ENCODE measurements at places on chromosomes 11 and 22.

- no peak for DNase-seq
Observed at GRCh38 chr11:121365304-121365703, 72.7 kb downstream of the SC5D start.

- no peak for DNase-seq
Observed at GRCh38 chr11:2273771-2274170, 3.4 kb upstream of the ASCL2 start.

GRCh38 chr11:16016468-16016829 lies 339.9 kb downstream of the SOX6 start:
- DNase-seq, result no peak

- DNase-seq, result no peak
Observed at GRCh38 chr22:46803031-46803880, 40.8 kb downstream of the TBC1D22A start.

DNA sequence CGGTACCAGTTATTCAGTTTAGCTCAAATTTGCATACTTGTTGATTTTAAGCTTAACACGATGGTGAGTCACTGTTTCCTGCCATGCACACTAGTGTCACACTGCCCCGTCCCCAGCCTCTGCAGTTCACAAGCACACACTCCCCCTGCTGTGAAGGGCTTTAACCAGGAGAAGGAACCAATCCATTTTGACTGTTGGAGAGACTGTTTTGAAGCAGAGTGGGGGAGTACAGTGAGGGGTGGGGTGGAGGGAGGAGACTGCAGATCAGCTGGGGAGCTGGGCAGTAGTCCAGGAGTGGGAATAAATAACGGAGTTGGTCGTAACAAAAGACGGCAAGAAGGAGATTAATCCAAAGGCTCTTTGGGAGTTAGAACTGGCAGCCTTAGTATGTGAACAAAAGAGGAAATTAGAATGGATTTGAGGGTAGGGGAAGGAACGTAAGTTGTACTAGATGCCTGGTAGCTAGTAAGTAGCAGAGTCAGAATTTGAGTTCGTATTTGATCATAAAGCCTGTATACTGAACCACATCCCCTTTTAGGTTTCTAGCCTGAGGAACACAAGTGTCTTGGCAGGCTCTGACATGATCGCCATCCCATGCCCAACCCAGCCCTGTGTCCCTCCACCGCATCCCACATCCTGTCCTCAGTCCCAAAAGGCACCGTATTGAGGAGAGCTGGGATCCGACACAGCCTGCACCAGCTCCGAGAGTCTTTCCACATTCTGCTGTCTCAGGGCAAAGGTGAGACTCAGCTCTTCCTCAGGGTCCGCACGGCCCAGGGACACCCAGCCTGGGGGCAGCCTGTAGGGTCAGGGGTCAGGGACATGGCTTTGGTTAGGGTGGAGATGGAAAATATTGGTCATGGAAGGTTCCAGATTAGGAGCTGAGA lies 862 bp downstream of the TPP1 start:
- DNase-seq, result no peak

GRCh38 chr11:100066399-100066798 lies 620.7 kb upstream of the ARHGAP42 start:
- peak; percentile 82 for DNase-seq

- DNase-seq, result no peak
Observed at GRCh38 chr11:58659910-58660570, 37.6 kb downstream of the CNTF start.

DNA sequence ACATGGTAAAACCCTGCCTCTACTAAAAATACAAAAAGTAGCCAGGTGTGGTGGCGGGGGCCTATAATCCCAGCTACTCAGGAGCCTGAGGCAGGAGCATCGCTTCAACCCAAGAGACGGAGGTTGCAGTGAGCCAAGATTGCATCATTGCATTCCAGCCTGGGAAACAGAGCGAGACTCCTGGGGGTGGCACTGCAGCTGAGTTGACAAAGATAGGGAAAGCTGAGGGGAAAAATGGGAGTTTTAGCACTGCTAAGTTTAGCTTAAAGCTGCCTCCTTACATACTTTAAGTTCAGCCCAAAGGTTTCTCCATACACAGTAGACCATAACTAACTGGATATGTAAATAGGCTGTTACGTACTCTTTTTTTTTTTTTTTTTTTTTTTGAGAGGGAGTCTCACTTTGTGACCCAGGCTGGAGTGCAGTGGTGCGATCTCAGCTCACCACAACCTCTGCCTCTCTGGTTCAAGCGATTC lies 9.0 kb upstream of the USP28 start:
- DNase-seq, result no peak

DNA sequence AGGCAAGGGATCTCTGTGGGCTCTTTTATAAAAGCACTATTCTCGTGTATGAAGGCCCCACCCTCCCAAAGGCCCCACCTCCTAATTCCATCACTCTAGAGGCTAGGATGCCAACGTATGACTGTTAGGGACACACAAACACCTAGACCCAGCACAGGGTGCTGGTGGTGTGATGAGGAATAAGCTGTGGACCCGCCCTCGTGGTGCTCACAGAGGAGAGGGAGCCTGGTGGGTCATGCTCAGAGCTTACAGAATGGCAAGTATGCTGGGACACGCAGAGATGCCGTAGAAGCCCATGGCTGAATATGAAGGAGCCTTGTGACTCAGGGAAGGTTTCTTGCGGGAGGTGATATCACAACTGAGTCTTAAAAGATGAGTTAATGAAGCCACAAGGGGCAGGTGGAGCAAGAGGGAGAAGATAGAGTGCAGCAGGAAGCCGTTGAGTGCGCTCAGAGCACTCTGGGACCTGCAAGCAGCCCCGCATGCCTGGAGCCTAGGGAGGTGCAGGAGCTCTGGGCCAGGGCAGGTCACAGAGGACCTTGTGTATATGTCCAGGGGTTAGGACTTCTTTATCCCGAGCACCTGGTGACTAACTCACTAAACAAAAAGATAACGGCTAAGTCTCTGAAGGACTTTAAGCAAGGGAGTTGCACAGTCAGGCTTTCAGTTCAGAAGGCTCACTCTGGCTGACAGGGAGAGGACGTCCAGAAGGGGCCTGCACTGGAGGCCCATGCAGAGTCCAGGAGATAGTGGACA lies 160.9 kb downstream of the TRIM29 start:
- DNase-seq, result no peak

- DNase-seq, result no peak
Observed at GRCh38 chr11:35553831-35554230, 28.4 kb upstream of the PAMR1 start.

- DNase-seq, result no peak
Observed at GRCh38 chr11:102709201-102709945, 3.8 kb upstream of the MMP27 start.

- DNase-seq, result no peak
Observed at GRCh38 chr11:32080361-32080980, 10.4 kb upstream of the RCN1 start.

DNA sequence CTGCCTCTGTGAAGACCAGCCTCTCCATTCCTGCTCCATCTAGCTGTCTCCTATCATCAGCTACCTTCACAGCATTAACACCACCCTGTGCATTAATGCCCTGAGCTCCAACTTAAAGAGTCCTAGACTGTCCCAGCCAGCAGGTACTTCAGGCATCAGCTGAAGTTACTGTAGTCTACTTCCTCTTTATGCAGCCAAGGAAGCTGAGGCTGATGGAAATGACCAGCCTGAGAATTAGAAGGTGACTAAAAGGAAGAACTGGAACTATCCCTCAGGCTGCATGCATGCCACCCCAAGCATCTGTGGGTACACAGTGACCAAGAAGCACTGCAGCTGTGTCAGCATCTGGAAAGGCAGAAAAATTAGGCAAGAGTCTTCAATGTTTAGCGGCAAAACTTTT lies 28.2 kb downstream of the MS4A10 start:
- DNase-seq, result no peak

- DNase-seq, result no peak
Observed at GRCh38 chr11:85977751-85978160, 91.1 kb downstream of the PICALM start.

- no peak for DNase-seq
Observed at GRCh38 chr11:45104006-45104789, 42.2 kb upstream of the PRDM11 start.

DNA sequence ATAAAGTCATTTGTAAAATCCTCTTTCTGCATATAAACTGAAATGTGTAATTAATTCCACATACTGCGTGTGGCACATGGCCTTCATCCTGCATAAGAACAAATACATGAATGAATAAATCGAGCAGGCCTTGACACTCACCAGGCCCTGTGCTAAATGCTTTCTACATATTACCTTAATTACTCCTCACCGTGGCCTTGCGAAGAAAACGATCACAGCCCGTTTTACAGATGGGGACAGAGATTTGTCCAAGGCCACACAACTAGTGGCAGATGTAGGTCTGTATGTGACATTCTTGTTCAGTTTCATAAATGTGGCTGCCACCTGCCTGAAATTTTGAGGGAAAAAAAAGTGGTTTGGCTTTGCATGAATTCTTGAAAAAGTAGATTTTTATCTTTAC lies 5.8 kb upstream of the CCND1 start:
- no peak for DNase-seq

DNA sequence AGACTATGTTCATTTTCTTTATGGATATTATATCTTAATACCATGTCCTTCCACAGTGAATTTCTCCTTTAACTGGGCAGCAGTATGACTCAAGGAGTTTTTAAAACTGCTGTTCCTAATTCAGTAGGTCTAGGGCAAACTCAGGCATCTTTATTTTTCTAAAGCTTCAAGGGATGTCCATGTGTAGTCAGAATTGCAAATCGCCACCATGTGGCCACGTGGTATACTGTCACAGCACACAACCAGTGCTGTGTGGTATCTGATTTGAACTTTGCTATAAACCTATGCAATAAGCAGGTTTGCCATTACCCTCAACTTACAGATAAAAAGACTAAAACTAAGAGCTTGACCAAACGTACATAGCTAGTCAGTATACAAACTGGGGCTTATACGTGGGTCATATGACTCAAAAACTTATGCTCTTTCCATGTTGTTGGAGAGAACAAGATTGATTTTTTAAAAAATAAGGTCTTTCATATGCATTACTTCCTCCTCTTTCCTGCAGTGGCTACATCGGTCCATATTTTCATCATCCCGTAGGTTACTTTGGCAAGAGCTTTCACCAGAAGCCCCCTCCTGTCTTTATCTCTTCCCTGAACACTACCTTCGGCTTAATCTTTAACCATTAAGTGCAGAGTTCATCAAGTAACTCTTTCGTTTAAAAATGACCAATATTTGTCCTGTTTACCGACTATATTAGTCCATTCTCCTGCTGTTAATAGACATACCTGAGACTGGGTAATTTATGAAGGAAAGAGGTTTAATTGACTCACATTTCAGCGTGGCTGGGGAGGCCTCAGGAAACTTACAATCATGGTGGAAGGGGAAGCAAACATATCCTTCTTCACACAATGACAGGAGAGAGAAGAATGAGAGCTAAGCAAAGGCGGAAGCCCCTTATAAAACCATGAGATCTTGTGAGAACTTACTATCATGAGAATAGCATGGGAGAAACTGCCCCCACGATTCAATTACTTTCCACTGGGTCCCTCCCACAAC lies 8.0 kb upstream of the HTATIP2 start:
- no peak for DNase-seq

DNA sequence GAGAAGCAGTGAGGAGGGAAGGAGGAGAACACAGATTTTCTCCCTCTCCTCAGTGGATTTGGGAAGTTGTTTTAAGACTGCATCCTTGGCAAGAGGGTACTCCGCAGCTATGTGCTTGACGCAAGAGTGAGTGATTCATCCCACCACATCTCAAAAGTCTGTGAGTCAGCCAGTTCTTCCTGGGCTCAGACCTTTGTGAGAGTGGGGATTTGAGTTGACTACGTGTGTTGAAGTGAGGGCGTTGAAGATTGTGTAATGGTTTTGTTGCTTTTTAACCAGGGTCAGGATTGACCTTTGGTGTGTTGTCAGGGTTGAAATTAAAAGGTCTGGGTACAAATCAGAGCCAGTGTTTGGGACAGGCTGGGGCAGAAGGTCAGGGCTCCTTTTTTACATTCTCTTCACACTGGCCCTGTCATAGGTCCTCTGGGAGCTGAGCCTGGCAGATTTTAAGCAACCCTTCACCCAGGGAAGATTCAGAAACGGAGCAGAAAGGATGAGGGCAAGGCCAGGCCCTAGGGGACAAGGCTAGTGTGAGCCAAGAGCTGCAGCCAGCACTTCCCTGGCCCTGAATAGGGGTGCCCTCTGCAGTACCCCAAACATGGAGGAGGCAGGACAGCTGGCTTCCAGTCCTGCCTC lies 4.2 kb upstream of the C11orf86 start:
- no peak for DNase-seq

DNA sequence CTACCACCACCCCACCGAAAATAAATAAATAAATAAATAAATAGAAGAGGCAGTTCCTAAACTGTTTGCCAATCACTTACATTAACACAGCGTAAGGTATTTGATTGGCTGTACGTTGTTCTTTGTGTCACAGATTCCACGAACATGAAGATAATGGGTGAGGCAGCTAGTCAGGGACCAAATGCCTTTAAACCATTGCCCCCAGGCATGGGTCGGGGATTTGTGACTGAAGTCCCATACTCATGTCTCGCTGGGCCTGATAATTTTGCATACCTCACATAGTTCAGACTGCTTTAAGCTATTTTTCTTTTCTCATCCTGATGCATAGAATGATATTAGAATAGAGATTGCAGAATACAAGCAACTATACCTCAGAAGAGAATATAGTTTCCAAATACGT lies 3.6 kb upstream of the CBL start:
- no peak for DNase-seq

- DNase-seq, result no peak
Observed at GRCh38 chr11:134332189-134332631, 422 bp downstream of the GLB1L2 start.

GRCh38 chr11:105389952-105390351 lies 219.9 kb upstream of the GRIA4 start:
- no peak for DNase-seq

- no peak for DNase-seq
Observed at GRCh38 chr11:67409261-67409666, 5.4 kb downstream of the TBC1D10C start.

- no peak for DNase-seq
Observed at GRCh38 chr22:26548984-26549383, 36.7 kb upstream of the TFIP11 start.

GRCh38 chr22:46913351-46913750 lies 150.9 kb downstream of the TBC1D22A start:
- no peak for DNase-seq

GRCh38 chr11:120031612-120032600 lies 106.0 kb downstream of the TRIM29 start:
- no peak for DNase-seq

DNA sequence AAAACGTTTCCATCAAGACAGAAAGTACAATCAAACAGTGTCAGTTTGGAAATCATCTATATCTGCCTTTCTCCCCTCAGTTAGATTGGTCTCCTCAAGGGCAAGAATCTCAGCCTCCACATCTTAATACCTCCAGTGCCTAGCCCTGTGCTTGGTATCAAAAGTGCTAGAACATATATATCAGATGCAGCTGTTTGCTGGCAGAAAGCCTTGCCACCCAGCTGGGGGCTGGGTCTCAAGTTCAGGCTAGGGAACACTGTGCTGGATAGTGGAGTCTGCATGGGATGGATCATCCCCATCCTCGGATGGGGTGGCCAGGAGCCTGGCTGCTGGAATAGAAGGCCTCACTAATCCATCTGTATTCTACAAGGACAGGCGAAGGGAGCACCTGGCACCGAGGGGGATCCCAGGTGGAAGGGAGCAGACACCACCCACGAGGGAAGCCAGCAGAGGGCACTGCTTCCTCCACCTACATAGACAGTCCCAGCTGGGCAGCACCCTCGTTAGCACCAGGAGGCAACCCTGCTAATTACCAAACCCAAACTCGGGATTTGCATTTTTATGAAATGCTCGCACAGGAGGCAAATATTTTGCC lies 602.2 kb downstream of the BUD13 start:
- DNase-seq, result no peak
